ENCODE measurements at places on chromosomes 1 and 21.

- no peak for DNase-seq
Observed at GRCh38 chr1:153934746-153935145, 11.8 kb downstream of the DENND4B start.

GRCh38 chr1:226679853-226680516 lies 59.1 kb downstream of the ITPKB start:
- peak; percentile 77 for DNase-seq

DNA sequence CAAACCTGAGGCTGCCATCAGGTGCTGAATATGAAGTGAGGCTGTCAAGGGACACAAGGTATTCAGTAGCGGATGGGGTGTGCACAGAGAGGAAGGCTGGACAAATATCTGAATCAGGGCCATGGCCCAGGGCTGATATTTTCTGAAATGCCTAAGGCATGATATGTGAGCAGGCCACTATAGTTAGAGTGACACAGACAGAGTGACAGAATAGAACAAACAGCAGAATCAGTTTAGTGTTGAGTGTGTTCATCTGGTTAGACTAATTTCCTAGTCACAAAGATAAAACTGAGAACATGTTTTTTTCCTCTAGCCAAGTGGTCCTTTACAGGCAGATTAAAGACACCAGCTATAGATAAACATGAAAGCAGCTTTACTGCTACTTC lies 3.9 kb downstream of the OVAAL start:
- DNase-seq, result no peak

- peak; percentile 94 for DNase-seq
Observed at GRCh38 chr1:32372149-32372756, 9.9 kb downstream of the TSSK3 start.

DNA sequence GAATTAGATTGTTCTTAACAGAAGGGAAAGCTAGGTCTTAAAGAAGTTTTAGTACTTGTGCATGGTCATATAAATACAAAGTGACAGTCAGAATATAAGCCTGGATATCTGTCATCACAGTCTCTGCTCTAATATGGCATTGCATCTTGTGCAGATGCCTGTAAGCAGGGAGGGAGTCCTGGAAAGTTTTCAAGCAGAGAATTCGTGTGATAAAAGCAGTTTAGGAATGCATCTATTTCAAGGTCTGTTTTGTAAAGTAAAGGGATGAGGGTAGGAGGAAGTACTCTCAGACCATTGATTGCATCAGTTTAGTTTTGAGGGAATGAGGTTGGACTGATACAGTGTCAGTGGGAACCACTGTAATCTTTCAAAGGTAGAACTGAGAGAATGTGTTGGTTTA lies 30.6 kb downstream of the IARS2 start:
- no peak for DNase-seq

DNA sequence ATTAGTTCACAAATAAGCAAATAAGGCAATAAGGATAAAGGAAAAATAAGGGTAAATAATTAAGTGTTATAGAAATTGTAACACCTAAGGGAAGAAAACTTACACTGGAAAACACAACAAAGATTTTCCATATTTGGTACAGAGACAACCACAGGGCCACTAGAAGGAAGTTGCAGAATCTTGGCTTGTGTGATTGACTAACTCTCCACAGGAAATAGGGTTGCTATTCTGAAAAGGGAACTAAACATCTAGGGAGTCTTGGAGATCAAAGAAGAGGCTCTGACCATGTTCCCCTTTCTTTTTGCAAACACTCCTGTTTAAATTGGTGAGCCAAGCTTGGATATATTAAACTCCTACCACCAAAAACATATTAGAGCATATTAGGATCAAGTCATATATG lies 59.1 kb downstream of the APCS start:
- DNase-seq, result peak; percentile 89

GRCh38 chr1:30652152-30652841 lies 71.1 kb downstream of the MATN1 start:
- DNase-seq, result no peak

DNA sequence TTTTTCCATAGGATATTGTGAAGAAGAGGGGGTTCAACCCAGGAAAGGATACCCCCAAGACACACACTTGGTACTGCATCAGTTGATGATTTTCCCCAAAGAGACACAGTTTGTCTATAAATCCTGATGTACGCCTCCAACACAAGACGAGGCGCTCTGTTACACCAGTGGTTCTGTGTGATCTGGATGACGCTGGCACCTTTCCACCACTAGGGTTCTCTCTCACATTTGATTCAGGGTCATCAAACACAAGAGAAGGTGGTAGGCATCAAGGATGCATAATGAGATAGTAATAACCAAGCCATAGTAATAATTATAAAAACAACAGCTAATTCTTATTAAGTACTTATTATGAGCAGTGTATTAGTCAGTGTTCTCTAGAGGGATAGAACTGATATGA lies 508.8 kb upstream of the ZP4 start:
- peak; percentile 27 for DNase-seq

DNA sequence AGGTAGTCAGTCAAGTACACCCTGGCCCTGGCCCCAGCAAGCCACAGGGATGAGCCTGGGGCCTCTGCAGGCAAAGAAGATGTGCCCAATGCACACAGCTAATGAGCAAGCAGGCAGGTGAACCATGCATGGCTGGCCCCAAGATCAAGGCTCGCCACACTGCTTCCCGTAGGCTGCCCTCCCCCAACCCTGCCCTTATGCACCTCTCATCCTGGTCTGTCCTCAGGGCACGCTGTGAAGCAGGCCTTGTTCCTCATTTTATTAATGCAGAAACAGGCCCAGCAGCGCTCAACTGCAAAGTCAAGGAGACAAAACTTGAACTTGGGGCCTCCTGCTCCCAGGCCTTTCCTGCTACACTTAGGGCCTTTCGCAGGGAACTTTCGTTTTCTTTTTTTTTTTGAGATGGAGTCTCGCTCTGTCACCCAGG lies 35.6 kb upstream of the ID3 start:
- DNase-seq, result no peak

DNA sequence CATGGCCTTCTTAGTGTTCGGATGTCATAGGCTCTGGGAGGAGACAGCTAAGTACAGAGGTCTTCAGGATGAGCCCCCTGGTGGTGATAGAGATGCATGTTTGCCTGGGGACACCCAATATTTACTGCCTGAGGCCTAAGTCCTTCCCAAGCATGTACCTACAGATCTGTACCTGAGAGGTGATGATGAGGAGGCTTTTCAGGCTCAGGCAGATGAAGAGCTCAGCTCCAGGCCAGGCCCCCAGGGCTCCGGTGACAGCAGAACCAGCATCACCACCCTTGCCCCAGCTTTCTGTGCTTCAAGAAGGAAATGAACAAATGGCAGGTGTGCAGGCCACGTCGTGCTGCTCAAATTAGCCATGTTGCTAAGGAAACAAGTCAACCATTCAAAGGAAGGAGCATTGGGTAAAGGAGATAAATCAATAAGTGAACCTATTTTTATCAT lies 21.1 kb downstream of the CACNA1E start:
- DNase-seq, result peak; percentile 11

- DNase-seq, result no peak
Observed at GRCh38 chr1:63779338-63780211, 5.8 kb downstream of the ROR1 start.

DNA sequence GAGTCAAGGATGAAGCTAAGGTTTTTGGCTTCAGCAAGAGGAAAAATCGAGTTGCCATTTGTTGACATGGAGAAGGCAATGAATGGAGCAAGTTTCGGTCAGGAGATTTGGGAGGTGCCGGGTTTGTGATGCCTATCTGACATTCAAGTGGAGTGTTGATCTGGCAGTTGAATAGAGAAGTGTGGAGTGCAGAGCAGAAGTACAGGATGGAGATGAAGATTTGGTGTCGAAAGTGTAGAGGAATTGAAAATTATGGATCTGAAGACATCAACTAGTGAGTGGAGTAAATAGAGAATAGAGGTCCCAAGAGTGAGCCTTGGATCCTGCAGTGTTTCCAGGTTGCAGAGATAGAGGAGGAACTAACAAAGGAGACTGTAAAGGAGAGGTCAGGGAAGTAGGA lies 25.9 kb downstream of the CITED4 start:
- no peak for DNase-seq

- DNase-seq, result no peak
Observed at GRCh38 chr1:1225913-1226312, 5.9 kb downstream of the SDF4 start.

GRCh38 chr1:83571536-83571935 lies 427.4 kb downstream of the TTLL7 start:
- no peak for DNase-seq

- no peak for DNase-seq
Observed at GRCh38 chr21:16794950-16795349, 717.9 kb upstream of the CXADR start.

- no peak for DNase-seq
Observed at GRCh38 chr1:43447891-43448708, 5.6 kb downstream of the HYI start.

- no peak for DNase-seq
Observed at GRCh38 chr1:45455162-45455561, 35.8 kb downstream of the TESK2 start.

- DNase-seq, result peak; percentile 20
Observed at GRCh38 chr1:61170328-61171238, 88.2 kb downstream of the NFIA start.

Data from common myeloid progenitor, CD34-positive (primary cell).